ENCODE measurements at places on chromosomes 5 and 9.
A peak's percentile ranks its signal among the peaks of the same experiment; 100 is the strongest.

- no peak for DNase-seq
Measured at GRCh38 chr9:19375538-19375937, 4.5 kb downstream of the RPS6 start.

DNA sequence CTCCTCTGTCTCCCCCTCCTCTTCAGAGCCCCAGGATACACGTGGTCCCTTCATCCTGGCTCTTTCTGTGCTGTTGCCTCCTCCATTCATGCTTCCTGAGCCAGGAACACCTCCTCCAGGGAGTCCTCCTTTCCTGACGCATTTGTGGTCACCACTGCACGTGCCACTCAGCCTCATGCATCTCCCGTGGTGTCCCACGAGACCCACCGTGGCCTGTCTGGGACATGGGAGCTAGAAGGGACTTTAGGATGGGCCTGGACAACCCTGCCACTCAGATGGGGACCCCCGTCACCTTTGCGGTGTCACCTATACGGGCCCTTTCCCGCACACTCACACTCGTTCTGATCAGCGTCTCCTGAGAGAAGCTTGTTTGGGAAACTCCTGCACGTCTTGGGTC lies 6.7 kb downstream of the GLIPR2 start:
- no peak for DNase-seq

- DNase-seq = no peak
Measured at GRCh38 chr5:43295202-43295601, 18.0 kb downstream of the HMGCS1 start.

DNA sequence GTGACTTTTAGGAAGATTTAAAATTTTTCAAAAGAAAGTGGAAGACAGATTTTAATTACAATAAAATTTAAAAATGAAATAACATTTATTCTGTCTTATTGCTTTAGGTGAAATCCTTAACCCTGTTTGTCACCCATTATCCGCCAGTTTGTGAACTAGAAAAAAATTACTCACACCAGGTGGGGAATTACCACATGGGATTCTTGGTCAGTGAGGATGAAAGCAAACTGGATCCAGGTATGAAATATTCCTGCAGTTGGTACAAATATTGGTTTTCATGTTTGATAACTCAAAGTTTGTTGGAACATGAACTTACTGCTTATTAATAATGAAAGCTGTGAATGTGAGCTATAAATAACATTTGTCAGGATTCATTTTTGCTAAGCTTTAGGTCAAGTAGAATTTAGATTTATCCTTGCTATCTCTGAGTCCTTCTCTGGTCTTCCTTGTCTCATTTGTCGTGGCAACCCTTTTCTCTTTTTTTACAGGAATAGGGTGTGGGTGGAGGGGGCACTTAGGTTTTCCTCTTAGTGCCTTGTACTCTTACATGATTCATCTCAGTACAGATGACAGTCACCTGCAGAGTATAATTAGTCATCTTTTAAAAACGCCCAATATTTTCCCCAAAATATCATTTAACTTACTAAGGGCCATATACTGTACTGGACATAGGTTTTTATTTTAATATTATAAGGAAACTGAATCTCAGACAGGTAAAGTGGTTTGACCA lies 95.3 kb upstream of the RASGRF2 start:
- DNase-seq = no peak

DNA sequence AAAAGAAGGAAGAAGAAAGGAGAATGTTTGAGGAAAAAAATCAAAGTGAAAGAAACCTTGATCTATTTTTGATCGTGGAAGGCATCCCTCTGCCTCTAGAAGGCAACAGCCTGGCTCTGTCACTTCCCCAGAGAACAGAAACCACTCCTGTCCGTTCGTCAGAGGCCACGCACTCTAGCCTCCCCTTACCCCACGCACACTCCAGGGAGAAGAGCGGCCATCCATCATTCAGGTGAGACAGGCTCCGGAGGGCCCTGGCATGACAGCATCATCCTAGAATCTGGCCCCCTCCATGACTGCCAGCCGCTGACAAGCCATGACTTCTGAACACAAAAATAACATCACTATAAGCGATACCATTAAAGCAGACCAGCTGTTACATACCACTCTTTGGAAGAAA lies 135.8 kb downstream of the ROR2 start:
- DNase-seq = no peak

DNA sequence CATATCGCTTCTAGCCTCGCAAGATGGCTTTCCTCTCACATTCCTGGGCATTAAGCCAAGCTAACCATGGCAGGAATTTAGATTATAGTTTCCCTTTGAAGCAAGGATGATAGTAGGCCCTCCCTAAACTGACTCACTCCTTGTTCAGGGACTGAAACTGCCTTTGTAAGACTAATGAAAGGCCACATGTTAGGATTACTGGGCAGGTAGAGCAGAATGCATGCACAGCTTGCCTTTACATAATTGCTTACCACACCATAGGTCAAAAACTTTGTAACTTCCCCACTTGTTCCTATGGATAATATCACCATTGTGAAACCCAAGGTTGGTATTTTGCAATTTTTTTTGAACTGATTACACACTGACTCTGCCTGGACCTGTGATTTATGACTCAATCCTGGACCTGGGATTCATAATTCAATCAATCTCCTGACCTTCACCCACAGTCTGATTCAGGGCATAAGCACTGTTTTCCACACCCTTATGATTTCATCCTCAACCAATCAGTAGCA lies 41.0 kb upstream of the PRDM9 start:
- DNase-seq = no peak

- DNase-seq = no peak
Measured at GRCh38 chr5:147509710-147510651, at the start of gene DPYSL3. Gene DPYSL3, minus strand, starts transcription at chr5:147510068. Its CDS starts 210 bp downstream, at chr5:147509858.

DNA sequence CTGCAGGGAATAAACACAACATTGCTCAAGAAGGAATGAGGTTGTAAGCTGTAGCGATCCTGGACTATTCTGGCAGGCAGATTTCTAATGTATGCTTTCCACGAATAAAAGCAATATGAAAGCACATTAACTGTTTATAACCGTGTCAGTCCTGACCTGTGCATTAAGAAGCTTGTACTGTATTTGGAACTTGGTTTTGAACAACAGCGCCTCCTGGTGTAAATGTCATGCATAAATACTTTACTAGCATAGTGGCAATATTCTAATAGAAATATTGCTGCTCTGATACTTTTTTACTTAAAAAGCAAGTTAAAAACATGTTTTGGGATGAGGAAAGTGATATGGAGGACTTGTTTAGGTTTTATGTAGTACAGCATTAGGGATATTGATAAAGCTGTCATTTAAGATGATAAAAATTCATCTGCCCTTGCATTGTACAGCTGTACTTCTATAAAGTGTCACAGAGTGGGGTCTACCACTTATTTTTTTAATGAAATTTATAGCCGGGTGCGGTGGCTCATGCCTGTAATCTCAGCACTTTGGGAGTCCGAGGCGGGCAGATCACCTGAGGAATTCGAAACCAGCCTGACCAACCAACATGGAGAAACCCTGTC lies 70.7 kb upstream of the GNE start:
- DNase-seq = peak; percentile 16

GRCh38 chr9:86977205-86977835 lies 30.0 kb upstream of the GAS1 start:
- no peak for DNase-seq

- DNase-seq = no peak
Measured at GRCh38 chr9:70036641-70037040, 7.0 kb upstream of the MAMDC2 start.

DNA sequence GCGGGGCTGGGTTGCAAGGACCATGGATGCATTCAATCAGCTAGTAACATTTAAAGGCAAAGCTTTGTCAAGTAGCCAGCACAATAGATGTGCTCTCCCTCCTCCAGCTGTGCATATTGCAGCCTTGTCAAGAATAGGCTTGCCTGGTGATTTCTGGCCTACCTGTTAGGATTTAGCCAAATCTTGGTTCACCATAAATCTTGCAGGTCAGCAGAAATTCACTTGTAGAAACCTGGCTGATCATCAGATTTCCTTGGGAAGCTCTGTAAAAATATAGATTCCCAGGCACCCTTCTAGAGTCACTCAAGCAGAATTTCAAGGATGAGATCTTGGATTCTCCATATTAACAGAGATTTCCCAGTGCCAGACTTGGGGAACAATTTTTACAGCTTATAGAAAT lies 152.2 kb upstream of the SLC12A2 start:
- no peak for DNase-seq
